Stimulated activated CD4-positive, alpha-beta T cell treated with anti-CD3 and anti-CD28 coated beads, Interleukin-4, amount 100 ng/mL, for 48 hours (primary cell): ENCODE measurements at places on chromosomes 4 and X.

- no peak for DNase-seq
Observed at GRCh38 chr4:184705692-184706091, 28.2 kb downstream of the CENPU start.

DNA sequence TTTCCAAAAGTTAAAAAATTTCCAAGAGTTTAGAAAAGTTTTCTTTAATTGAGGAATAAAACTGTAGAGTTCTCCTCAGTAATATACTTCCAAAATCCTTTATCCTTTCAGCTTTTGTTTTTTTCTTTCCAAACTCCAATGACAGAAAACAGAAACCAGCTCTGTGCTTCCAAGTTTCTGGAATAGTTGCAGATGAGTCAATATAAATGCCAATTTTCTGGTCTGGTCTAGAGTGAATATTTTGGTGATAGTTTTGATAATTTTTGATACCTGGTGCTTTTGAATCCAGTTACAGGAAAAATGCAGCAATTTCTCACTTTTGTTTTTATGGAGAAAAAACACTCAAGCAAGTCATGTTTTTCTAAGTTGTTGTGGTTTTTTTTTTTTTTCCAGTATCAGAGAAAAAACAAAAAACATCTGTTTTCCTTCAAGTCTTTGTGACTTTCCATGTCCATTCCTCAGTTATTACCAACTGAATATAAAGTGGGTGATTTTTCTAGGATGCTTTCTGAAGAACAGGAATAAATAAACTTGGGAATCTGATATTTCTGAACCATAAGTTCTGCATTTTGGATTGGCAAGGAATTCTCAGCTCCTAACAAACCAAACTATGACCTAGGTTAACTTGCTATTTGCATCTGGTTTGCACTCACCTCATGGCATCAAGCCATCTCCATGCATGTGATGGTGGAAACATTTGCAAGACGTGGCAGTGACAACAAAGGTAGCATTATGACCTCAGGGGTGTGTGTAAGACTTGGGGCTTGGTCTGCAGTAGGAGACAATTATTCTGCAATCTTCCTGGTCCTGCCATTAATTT lies 139.1 kb downstream of the VEGFC start:
- DNase-seq, result no peak

GRCh38 chrX:41043196-41043595 lies 42.0 kb upstream of the USP9X start:
- no peak for DNase-seq

- no peak for DNase-seq
Observed at GRCh38 chrX:19673375-19674040, 158.2 kb upstream of the MAP3K15 start.

DNA sequence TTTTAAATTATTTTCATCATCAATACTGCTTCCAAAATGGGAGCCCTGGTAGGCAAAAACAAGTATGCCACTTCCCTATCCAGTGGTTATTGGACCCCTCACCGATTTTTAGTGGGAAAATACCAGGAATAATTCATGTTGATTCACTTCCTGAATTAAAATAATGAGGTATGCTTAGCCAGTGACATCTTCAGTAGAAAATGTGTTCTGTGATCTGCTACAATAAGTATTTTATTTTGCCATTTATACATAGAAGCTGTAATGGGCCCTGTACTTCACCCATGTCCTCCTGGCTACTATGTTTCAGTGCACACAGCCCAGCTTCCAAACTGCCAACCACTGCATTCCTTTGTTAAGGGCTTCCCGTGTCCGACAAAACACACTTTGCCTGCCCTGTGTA lies 41.0 kb upstream of the KLHL34 start:
- DNase-seq, result no peak

DNA sequence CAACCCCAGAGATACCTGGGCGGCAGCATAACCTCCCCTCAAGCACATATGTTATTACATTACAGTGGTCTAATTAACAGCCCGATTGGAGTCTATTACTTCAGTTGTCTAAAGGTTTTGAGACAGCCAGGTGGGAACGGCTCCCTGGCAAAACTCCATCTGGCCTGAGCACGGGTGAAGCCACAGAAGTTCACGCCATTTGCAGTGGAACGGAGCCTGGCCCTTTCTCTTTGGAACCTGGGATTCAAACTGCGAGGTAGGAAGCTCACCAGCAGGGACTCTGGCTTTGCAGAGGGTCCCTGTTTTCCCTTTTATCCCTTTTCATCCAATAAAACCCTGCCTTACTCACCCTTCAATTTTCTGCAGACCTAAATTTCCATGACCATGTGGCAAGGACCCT lies 45.9 kb upstream of the NEIL3 start:
- no peak for DNase-seq
